ENCODE measurements at places on chromosomes 4 and X. TPM values are rescaled to one million over a fixed set of nuclear protein-coding genes. Genes with fewer than 3 reads are reported as not detected.

DNA sequence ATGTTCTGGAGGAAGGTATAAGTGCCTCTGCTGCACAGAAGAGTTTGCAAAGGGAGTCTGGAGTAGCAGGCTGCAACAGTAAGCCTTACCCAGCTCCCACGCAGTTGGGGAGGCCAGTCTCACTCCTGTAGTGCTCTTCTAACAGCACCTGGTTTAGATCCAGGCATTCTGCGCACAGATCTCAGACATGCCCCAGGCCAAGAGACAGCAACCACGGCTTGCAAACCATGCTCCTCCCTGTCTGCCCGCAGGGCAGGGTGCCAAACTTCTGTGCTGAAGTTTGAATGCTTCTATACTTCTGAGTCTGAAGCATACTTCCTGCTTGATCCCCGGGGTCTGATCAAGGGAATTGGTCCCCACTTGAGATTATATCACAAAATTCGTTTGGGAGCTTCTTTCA is 106.3 kb downstream of the LINC00632 start:
- no peaks in the 10 kb centered on the region for H3K36me3 ChIP-seq
- no peak for DNase-seq
- H3K27ac ChIP-seq: no peak overlapping the region

- H3K4me3 ChIP-seq: no peak overlapping the region
- H3K27me3 ChIP-seq: no peaks in the 10 kb centered on the region
- DNase-seq: no peak
- peaks cover 17% of the 10 kb centered on the region for H3K4me1 ChIP-seq
Observed at GRCh38 chr4:25238052-25238451, 4.2 kb downstream of the PI4K2B start.

GRCh38 chrX:119685225-119686066 is 7.5 kb downstream of the SEPTIN6 start:
- H3K27me3 ChIP-seq: no peaks in the 10 kb centered on the region
- H3K4me3 ChIP-seq: no peak overlapping the region
- H3K4me1 ChIP-seq: peaks cover 27% of the 10 kb centered on the region
- DNase-seq: peak; percentile 65
- H3K36me3 ChIP-seq: no peaks in the 10 kb centered on the region
- H3K27ac ChIP-seq: peak overlapping the region; percentile 87

GRCh38 chrX:48936429-48937053 is 17.7 kb upstream of the PIM2 start:
- DNase-seq: no peak
- peaks cover 12% of the 10 kb centered on the region for H3K4me1 ChIP-seq
- H3K36me3 ChIP-seq: peaks cover 20% of the 10 kb centered on the region

DNA sequence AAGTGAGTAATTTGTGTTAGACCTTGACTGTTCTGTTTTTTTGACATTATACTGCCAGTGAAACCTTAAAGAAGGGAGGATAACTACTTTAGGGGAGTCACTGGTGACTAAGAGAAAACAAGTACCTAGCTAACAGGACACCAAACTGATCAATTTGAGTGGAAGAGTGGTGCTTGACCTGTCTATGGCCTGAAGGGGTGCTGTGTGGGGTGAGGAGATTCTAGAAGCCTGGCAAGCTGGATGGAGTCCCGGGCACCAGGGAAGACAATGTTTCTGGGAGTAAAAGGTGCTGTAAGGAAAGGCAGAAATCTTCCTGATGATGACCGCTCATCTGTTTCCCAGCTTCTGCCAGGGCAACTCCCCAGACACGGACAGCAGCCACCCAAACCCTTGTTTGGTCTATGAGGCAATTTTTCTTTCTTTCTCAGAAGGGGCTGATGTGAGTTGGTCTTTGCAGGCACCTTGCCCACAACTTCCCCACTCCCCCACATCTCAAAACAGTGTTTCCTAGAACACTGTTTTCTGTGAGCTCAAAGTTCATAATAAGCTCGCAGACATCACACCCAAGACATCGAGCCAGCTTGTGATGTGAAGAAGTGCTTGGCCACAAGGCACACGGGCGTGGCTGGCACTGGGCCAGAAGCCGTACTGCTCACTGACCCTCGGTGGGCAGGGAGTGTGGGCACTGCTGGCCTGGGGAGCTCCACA is 4.6 kb downstream of the TXK start:
- H3K27me3 ChIP-seq: no peaks in the 10 kb centered on the region
- DNase-seq: peak; percentile 69
- H3K4me1 ChIP-seq: peaks cover 26% of the 10 kb centered on the region
- no peak overlapping the region for H3K4me3 ChIP-seq

Gene TRIM60
- total RNA-seq: not detected

Gene HERC3
- 103 TPM for total RNA-seq

Gene SRD5A3
- total RNA-seq: 9.4 TPM

Gene PCDH7
- 8.5 TPM for total RNA-seq

Gene SULT1E1
- total RNA-seq: 2.7 TPM

Measured in upper lobe of left lung (tissue), 6 donors.